ENCODE measurements at places on chromosomes 4 and X.

GRCh38 chr4:81647388-81647787 lies 175.7 kb upstream of the RASGEF1B start:
- H3K36me3 ChIP-seq, result no peaks in the 10 kb centered on the region
- H3K4me3 ChIP-seq, result no peak overlapping the region
- no peaks in the 10 kb centered on the region for H3K27me3 ChIP-seq
- no peak overlapping the region for H3K27ac ChIP-seq
- H3K4me1 ChIP-seq, result peaks cover 2% of the 10 kb centered on the region

GRCh38 chrX:112866175-112866574 lies 25.5 kb upstream of the AMOT start:
- H3K27me3 ChIP-seq, result no peaks in the 10 kb centered on the region
- H3K4me3 ChIP-seq, result no peak overlapping the region
- H3K36me3 ChIP-seq, result no peaks in the 10 kb centered on the region
- no peak overlapping the region for H3K27ac ChIP-seq
- no peak for DNase-seq
- H3K4me1 ChIP-seq, result no peaks in the 10 kb centered on the region

GRCh38 chr4:184423003-184423686 lies 51.2 kb downstream of the IRF2 start:
- no peaks in the 10 kb centered on the region for H3K27me3 ChIP-seq
- H3K4me3 ChIP-seq, result no peak overlapping the region
- H3K27ac ChIP-seq, result no peak overlapping the region
- peaks cover 3% of the 10 kb centered on the region for H3K4me1 ChIP-seq
- no peak for DNase-seq

DNA sequence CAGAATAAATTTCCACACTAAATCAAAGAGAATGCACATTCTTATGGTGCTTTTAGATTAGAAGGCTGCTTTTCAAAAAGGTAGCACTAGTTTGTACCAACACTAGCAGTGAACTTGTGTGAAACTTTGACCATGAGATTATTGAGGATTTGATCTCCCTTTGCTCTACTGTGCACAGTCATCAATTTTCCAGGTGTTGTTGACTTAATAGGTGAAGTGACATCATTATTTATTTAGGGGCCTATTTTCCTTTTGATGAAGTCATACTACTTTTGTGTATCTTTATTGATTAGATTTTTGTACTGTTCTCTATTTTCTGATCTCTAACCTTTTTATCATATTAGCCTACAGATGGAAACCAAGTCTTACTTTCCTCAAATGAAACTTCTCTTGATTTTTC lies 507.9 kb upstream of the LCORL start:
- H3K27me3 ChIP-seq, result no peaks in the 10 kb centered on the region
- H3K27ac ChIP-seq, result no peak overlapping the region
- no peak overlapping the region for H3K4me3 ChIP-seq
- DNase-seq, result no peak

DNA sequence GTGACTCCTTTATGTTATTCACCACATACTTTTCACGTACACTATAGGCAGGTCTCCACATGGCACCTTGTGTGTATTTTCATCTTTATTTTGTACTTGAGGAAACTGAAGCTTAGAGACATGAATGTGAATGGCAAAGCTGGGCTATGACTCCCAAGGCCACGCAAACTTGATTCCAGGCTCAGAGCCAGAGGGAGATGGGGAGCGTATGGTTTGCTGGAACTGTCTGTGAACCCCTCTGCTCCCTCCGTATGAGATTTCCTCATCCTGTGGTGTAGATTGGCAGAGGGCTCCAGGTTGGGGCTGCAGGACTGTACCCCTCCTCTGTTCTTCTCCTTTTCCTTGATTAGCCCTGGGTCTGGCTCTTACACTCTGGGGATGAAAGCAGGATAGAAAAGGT lies 16.1 kb upstream of the STARD8 start:
- no peak overlapping the region for H3K4me3 ChIP-seq
- DNase-seq, result no peak
- no peak overlapping the region for H3K27ac ChIP-seq
- H3K27me3 ChIP-seq, result no peaks in the 10 kb centered on the region

DNA sequence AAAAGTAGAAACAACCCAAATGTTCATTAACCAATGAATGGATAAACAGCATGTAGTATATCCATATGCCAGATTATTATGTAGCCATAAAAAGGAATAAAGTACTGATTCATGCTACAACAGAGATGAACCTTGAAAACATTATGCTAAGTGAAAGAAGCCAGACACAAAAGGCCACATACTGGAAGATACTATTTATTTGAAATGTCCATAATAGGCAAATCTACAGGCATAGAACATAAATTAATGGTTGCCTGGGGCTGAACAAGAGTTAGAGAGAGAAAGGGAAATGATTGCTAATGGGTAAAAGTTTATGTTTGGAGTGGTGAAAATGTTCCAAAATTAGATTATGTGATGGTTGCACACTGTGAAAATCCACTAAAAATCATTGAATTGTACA lies 44.4 kb downstream of the IL13RA2 start:
- DNase-seq, result no peak
- H3K4me3 ChIP-seq, result no peak overlapping the region
- no peaks in the 10 kb centered on the region for H3K36me3 ChIP-seq
- H3K4me1 ChIP-seq, result no peaks in the 10 kb centered on the region
- no peaks in the 10 kb centered on the region for H3K27me3 ChIP-seq

Measured in tibial artery (tissue), 4 donors.